ENCODE measurements at places on chromosomes 12 and 14.

- DNase-seq: no peak
Measured at GRCh38 chr14:93974299-93974698, 2.1 kb downstream of the ASB2 start.

GRCh38 chr12:80648881-80649280 is 58.6 kb upstream of the MYF6 start:
- DNase-seq: no peak

DNA sequence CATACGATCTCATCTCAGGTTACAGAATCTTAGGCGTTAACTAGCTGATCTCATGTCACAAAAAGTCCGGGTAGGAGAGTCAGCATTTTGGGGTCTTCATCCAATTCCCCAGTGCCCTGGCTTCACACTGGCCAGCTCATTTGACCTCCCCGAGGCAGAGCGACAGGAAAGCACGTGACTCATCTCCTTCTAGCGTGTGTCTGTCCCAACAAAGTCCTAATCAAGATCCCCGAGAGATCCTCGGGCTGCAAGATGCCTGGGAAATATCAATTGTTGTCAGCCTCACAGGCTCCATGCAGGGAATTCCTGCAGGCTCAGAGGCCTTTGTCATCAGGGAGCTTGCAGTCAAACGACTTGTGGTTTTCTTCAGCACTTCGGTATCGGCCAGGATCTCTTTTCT is 57.5 kb downstream of the ZNF664 start:
- DNase-seq: no peak

DNA sequence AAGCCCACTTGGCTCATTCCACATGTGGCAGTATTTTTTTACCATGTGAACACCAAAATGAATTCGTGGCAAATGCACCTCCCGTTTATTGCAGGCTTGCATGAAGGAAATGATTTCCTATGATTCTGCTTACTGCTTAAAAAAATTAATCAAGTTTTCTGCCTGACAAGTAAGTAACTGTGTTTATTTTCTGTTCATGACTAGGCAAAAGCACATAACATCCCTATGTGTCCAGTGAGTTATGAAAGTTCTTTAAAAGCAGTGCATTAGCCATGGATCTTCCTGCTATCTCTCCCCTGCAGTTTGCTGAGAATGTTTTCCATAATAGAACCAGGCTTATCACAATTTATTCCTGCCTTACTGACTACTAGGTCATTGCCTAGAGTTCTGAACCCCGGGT is 20.4 kb downstream of the GPR65 start:
- DNase-seq: no peak

- DNase-seq: peak; percentile 40
Measured at GRCh38 chr12:109310247-109311125, 1.4 kb upstream of the FOXN4 start.

GRCh38 chr12:116549993-116550392 is 9.2 kb upstream of the MAP1LC3B2 start:
- no peak for DNase-seq

DNA sequence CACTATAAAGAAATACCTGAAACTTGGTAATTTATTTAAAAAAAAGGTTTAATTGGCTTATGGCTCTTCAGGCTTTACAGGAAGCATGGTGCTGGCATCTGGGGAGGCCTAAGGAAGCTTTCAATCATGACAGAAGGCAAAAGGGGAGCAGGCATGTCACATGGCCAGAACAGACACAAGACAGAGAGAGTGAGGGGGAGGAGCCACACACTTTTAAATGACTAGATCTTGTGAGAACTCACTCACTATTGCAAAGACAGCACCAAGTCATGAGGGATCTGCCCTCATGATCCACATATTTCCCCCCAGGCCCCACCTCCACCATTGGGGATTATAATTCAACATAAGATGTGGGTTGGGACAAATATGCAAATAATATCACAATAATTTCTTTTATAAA is 355.6 kb downstream of the DAD1 start:
- no peak for DNase-seq

DNA sequence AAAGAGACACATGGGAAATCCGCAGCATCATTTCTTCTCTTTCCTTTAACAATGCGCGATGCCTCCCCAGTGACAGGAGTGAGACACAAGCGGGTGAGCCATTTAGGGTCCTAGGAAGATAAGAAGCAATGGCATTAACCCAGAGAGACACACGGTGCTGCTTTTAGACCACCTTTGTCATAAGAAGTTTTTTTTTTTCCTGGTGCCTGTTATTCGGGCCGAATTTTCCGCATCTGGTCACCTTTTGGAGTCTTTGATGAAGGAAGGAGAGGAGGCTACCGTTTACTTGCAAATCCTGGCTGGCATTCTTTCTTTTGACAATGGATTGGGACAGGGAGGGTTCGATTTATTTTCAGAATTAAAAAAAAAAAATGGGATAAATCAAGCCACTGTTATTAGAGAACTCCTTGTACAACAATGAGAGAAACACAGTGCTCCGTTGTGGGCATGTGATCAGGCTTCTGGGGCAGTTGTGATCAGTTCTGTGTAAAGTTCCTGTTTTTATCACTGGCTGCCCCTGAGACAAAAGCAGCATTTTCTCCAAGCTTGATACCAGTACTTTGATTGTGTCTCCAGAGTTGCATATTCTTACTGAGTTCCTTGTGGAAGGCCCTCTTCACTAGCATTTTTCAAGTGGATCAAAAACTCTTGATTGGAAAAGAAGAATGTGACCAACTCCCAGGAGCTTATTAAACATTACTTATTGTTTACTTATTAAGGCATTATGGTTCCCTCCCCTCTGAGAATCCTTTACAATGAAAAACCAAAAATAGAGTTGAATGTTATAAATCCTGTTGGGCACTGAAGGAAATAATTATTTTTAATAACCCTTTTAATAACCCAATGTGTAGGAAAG is 1.1 kb downstream of the DIP2B start:
- no peak for DNase-seq

GRCh38 chr12:55915482-55915859 is 12.2 kb downstream of the PYM1 start:
- DNase-seq: no peak

GRCh38 chr12:128820723-128821432 is 2.9 kb downstream of the SLC15A4 start:
- no peak for DNase-seq

- DNase-seq: no peak
Measured at GRCh38 chr12:58895053-58895452, 25.3 kb downstream of the LRIG3 start.

DNA sequence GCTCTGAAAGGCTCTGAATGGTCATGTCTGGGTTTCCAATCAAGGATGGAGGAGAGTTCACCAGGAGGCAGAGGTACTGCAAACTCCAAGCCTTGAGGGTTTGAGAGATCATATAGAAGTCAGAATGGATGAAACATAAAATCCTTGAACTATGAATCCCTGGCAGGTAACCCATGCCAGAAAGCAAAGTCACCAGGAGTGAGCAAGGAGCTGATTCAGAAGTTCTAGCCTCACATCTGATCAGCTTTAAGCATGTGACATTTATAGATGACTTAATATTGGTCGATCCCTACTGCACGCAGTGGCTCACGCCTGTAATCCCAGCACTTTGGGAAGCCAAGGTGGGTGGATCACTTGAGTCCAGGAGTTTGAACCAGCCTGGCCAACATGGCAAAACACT is 126.1 kb upstream of the MED13L start:
- no peak for DNase-seq

GRCh38 chr12:53340398-53340797 is 4.2 kb upstream of the SP7 start:
- no peak for DNase-seq

- no peak for DNase-seq
Measured at GRCh38 chr14:51289169-51289568, 49.1 kb downstream of the TMX1 start.

DNA sequence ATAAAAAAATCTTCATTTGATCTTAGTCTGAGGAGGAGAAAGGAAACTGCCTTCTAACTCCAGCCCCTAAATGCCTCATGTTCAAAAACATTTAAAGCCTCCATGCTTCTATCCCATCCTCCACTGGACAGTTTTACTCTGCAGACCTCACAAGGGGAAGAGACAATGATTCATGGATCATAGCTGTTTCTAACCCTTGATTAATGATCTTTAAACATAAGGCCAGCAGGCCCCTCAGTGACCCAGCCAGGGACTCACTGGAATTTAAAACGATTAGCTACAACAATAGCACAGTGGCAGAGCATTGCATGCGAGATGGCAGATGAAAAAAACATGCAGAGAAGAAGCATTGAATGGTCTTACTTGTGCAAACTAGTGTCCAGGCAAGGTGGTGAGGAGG is 6.0 kb downstream of the DCTN2 start:
- DNase-seq: no peak

DNA sequence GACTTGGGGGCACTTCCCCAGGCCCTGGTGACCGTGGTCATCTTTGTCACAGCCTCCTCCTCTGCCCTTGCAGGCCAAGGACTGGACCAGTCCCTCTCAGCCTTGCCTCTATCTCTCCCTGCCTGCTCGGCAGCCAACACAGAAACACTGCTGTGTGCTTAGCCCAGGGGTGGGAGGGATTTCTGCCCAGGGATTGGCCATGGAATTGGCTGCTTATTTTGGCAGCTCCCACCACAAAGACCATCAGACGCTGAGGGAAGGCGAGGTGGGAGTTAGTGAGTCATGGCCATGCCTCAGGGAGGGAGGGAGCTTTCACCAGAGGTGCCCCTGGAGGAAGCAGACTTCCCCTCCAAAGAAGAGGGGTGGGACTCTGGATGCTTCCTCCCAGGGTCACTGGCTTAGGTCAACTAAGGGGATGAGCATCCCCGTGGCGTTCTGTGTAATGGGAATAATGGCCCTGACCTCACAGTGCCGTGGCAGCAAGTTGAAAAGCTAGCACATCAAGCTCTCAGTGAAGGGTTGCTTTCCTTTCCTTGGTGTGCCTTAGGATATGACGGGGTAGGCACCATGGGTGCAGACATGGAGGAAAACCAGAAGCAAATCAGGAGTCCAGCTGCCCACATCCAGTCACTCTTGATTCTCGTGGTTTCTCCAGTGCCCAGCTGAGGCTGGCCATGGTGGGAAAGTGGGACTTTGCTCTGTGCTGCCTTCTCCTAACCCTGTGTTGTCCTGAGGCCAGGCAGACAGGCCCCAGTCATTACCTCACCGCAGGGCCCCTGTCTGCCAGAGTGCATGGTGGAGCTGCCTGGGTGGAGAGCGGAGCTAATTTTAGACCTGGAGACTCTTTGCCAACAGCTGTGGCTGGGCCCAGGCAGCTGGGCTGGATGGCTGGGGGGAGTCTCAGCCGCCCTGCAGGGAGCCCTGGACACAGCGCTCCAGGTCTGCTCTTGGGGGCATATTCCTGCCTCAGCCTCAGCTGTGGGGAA is 21.4 kb downstream of the B4GALNT3 start:
- no peak for DNase-seq

DNA sequence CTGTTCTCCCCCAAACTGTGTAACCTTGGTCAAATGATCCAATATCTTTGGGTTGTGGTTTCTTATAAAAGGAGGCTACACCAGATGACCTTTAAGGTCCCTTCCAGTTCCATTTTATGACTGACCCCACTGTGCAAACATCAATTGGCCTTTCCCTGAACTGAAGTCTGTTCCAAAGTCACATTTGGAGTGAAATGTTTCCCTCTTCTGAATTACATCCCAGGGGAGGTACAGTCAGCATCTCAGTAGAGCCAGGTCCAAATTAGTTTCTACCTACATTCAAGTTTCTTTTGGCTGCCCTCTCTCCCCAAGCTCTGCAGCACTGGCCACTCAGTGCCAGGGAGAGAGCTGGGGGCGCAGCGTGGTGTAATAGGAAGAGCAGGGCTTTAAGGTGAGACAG is 34.4 kb downstream of the LIMA1 start:
- no peak for DNase-seq

GRCh38 chr12:130863298-130863697 is 8.6 kb upstream of the RAN start:
- no peak for DNase-seq

DNA sequence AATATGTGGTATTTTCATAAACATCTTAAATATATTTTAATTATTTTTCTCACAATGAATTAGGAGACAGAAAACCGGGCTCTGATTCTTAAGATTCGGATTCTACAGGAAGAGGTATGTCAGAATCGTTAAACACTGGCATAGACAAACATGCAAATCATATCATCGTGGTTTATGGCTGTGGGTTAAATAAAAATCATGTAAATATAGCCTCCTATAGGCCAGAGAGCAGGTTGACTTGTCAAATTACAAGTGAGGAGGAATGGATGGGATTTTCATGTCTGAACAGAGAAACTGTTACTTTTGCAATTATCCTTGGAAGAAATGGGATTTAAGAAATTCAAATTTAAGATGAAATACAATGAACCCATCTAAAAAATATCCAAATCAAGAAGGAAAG is 74.9 kb upstream of the BCAT1 start:
- no peak for DNase-seq

DNA sequence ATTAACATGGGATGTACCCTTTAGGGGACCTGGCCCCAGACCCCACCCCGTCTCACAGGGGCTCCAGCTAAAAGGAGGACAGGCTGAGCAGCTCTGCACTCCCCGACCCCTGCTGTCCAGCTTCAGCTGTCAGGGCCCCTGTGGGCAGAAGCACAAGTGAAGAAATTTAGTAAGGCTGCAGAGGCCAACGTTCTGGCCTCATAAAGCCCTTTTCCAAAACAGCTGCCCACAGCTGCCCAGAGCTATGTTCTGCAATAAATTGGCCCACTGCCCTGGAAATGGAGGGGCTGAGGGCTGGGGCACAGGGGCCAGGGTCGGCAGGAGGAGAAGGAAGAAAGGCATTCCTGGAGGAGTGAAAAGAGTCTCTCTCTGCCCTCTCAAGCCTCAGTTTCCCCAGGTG is 357.1 kb downstream of the BCL11B start:
- no peak for DNase-seq

- no peak for DNase-seq
Measured at GRCh38 chr12:99278899-99279298, 368.7 kb upstream of the GARIN6 start.

- DNase-seq: peak; percentile 75
Measured at GRCh38 chr12:76183459-76184186, 99.1 kb upstream of the NAP1L1 start.

DNA sequence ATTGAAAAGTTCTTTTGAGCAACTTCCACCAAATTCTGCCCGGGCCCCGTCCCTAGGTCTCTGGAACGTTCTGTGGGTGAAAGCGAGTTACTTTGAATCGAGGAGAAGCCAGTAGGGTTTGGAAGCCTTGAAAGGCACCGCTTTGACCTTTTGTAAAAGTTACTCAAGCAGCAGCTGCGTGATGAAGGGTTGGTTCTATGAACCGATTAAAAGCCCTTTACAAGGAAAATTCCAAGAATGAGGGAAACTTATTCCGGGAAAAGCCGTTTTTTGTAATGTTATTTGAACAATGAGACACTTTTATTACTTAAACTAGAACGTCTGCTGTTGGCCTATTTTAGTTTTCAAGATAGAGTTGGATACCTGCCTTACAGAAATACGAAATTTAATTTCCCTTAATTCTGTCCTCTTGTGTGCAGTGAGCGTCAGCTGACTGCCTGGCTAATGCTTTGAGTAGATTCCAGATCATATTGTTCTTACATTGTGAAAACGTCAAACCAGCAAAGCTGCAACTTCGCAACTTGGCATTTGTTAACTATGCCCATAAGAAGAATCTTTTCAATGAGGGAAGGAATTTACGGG is 906 bp downstream of the LARP4 start:
- DNase-seq: peak; percentile 13
